ENCODE measurements at places on chromosomes 16 and 17.

- no peak for DNase-seq
Measured at GRCh38 chr16:13325396-13325795, 424.0 kb downstream of the SHISA9 start.

DNA sequence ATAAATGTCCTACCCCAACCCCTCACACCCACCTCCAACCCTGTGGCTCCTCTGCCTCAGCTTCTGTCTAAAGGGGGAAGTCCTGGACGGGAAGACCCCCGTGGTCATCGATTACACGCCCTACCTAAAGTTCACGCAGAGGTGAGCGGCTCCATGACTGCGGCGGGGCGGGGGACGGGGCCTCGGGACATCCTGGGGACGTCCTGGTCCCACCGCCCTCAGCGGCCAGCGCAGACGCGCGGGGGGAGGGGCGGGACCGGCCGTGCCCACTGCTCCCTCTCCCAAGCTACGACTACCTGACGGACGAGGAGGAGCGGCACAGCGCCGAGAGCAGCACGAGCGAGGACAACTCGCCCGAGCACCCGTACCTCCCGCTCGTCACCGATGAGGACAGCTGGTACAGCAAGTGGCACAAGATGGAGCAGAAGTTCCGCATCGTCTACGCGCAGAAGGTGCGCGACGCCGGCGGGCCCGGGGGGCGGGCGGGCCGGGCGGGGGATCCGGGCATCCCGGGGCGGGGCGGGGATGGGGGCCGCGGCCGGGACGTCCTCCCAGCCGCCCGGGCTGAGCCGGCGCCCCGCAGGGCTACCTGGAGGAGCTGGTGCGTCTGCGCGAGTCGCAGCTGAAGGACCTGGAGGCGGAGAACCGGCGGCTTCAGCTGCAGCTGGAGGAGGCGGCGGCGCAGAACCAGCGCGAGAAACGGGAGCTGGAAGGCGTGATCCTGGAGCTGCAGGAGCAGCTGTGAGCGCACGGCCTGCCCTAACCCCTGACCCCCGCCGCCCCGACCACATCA, 6.7 kb downstream of the RUNDC3A start:
- peak; percentile 51 for DNase-seq

DNA sequence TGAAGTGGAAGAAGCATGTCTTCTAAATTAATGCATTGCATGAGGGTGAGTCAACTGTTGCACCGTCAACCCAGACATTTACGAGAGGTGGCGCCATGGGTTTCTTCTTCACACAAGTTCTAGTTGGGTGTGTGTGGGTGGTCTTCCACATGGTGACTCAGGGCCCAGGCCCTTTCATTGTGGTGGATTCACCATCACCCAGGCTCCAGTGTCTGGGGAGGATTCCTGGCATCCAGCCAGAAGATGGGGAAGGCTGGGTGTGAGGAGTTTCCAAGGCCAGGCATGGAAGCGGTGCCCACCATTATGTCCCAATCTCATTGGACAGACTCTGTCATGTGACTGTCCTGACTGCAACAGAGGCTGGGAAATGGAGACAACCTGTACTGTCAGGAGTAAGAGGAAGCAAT, 21.4 kb upstream of the JPH3 start:
- peak; percentile 84 for DNase-seq

GRCh38 chr16:54281535-54282201, 4.9 kb downstream of the IRX3 start:
- DNase-seq, result no peak

GRCh38 chr16:10667239-10667638, 27.5 kb downstream of the TEKT5 start:
- DNase-seq, result no peak

- peak; percentile 73 for DNase-seq
Measured at GRCh38 chr16:74700438-74701225, at the start of gene MLKL. Gene MLKL (minus strand): TSS chr16:74700862. CDS start chr16:74695757, 5,105 bp downstream.

DNA sequence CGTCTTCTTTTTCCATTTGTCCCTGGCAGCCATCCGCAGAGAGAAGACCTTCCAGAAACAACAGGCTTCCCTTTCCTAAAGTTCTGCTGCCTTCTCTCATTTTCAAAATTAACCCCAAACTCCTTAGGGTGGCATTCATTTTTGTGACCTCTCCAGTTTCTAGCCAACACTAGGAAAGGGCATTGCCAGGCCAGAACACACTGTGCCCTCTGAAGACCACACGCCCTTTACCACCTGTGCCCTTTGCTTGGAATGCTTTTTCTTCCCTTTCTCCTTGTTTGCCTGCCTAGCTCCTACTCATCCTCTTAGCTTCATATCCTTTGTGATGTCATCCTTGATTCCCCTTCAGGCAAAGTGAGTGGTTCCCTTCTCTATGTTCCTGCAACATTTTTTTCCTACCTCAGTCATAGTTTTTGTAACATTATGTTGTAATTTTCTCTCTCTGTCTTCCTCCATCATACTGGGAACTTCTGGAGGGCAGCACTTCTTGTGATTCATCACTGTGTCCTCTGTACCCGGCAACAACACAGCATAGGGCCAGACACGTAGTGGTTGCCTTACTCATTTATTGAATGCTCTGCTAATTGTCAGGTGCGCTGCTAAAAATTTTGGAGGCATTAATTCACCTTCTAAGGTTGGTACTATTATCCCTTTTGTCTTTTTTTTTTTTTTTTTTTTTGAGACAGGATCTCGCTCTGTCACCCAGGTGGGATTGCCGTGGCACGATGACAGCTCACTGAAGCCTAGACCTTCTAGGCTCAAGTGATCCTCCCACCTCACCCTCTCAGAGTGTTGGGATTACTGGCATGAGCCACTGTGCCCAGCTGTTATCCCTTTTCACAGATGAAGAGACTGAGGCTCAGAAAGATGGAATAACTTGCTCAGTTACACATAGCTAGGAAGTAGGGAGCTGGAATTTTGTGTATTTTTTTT, 1.0 kb downstream of the KAT8 start:
- DNase-seq, result peak; percentile 94

- no peak for DNase-seq
Measured at GRCh38 chr17:50392621-50393020, 4.7 kb downstream of the LRRC59 start.

- DNase-seq, result peak; percentile 78
Measured at GRCh38 chr17:45149669-45150664, 1.7 kb downstream of the HEXIM1 start.

DNA sequence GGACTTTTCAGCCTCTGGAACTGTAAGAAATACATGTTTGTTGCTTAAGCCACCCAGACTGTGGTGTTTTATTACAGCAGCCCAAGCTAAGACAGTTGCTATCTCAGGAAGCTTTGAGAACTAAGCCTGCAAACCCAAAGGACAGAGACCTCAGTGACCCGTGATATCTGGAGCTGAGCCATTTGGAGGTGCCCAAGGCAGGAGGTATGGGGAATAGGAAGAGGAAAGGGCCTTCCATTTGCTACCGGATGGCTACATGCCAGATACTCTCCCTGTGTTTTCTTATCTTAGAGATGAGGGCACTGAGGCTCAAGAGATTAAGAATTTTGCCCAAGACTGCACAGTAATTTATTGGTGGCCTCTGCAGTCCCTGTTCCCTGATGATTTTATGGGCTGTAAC, 622.1 kb upstream of the CDH5 start:
- no peak for DNase-seq

- no peak for DNase-seq
Measured at GRCh38 chr16:89378947-89379771, 111.2 kb downstream of the ANKRD11 start.

DNA sequence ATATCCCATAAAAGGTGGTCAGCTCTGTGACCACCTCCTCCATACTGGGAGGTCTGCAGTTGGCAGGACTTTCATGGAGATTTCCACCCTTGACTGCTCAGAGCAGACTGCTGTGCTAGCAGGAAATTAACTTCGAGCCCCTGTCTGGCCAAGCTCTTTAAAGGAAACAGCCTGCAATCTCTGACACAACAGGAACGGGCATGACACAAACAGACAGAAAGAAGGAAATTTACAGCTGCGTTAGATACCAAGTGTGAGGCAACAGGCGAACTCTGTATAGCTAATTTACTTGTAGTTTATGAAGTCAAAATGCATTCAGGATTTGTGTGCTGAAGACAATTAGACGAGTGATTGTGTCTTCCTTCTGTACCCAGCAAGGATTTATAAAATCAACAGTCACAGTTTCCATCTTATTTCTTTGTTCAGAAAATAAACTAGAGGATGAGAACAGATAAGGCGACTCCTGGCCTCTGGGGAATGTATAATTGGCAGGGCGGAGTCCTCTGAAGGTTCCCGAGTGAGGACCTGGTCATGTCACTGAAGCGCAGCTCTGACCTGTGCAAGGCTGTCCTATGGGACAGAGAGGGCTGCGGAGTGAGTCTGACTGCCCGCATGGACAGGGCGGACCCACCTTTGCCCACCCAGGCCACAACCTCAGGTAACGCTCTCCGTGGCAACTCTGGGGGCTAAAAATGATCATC, 16.1 kb downstream of the WIPI1 start:
- DNase-seq, result no peak

DNA sequence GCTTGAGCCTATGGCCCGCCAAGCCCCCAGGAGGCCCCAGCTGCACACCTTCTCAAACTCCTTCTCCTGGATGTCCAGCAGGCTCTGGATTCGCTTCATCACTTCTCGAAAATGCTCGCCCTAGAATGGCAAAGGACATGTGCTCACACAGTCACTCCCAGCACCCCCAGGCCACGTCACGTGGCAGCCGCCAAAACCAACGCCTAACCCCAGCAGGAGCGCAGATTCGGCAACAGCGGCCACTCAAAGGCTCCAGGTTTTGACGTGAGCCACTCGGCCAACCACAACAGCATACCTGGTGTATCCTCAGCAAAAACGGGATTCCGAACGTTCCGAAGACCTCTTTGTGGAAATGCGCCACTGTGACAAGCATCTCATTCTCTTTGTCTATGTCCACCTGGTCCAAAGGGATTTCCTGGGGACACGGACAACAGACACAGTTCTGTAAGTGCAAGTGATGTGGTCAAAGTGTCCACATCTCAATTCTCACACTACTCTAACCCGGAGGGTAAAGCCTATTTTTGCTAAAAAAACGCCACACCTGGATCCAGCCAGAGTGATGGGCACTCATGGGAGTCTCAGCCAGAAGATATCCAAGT, 12.7 kb downstream of the LITAFD start:
- no peak for DNase-seq

GRCh38 chr17:39652587-39653315, 12.4 kb upstream of the TCAP start:
- no peak for DNase-seq

GRCh38 chr17:27573971-27574525, 56.9 kb upstream of the LGALS9 start:
- no peak for DNase-seq

- no peak for DNase-seq
Measured at GRCh38 chr17:71824671-71825070, 296.1 kb upstream of the SOX9 start.

DNA sequence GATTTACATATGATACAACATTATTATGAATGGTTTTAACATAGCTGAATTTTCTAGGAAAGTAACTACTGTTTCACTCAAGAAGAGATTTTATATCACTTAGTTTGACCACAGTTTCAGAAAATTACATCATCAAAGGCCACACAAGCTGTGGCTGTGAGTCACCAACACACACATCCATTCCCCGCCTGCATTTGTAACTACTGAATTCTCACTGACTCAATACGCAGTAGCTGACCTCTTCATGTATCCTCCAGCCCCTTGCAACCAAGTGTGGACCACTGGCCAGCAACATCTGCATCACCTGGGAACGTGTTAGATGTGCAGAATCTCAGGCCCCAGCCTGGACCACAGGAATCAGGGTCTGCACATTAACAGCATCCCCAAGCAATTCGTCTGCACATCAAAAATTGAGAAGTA, 197.6 kb downstream of the XYLT1 start:
- DNase-seq, result peak; percentile 87

DNA sequence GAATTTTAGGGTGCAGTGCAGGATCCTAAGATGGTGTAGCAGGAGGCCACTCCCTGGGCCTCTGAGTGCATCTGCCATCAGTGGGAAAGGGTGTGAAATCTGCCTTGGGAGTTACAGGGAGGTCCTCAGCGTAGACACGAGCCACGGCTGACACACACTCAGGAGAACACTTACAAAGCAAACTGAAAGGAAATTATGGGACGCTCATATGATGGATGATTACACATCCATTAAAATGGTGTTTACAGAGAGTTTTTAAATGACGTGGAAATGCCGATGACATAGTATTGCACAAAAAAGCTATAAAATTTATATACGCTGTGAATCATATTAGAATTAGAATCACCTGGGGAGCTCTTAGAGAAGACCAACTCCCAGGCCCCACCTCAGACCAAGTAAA, 175.2 kb downstream of the CCDC182 start:
- no peak for DNase-seq

GRCh38 chr17:32880671-32881453, 3.9 kb upstream of the MYO1D start:
- DNase-seq, result no peak

GRCh38 chr17:3036800-3037199, 26.6 kb downstream of the OR1D5 start:
- no peak for DNase-seq

All from ELR (cell line).